Activated CD4-positive, alpha-beta memory T cell treated with anti-CD3 and anti-CD28 coated beads, Interleukin-2, amount 10 ng/mL, durations not matched to agents 7 days and 5 days (primary cell): ENCODE measurements at places on chromosomes 5 and 9. TPM values are rescaled to one million over a fixed set of nuclear protein-coding genes. Genes with fewer than 3 reads are reported as not detected.

The TUSC1 gene
- not detected for total RNA-seq

The ERCC8 gene
- total RNA-seq = 7.3 TPM

The PAEP gene
- total RNA-seq = not detected

The PCDHB7 gene
- not detected for total RNA-seq

The LVRN gene
- total RNA-seq = not detected

The PDE6A gene
- total RNA-seq = not detected

The TMEM161B gene
- total RNA-seq = 25.9 TPM

The RNF208 gene
- total RNA-seq = 2.5 TPM

The BTNL3 gene
- total RNA-seq = not detected

The MEIKIN gene
- total RNA-seq = 2.2 TPM

The BTNL8 gene
- not detected for total RNA-seq

The OR1N1 gene
- total RNA-seq = not detected

The ALDH1B1 gene
- 8.4 TPM for total RNA-seq

The SCGB3A2 gene
- total RNA-seq = not detected

The SLC46A2 gene
- total RNA-seq = not detected

The SPINK9 gene
- total RNA-seq = not detected

The ZSWIM6 gene
- total RNA-seq = 7.1 TPM

The RETREG1 gene
- total RNA-seq = 17.3 TPM

The SGCD gene
- total RNA-seq = not detected

The DROSHA gene
- total RNA-seq = 61.0 TPM

The PSAT1 gene
- total RNA-seq = 130 TPM

The FBN2 gene
- total RNA-seq = not detected

The SAPCD2 gene
- 27.0 TPM for total RNA-seq

The SLC31A1 gene
- total RNA-seq = 10.0 TPM

The STRBP gene
- total RNA-seq = 20.4 TPM

The INSL6 gene
- not detected for total RNA-seq

The FAF2 gene
- total RNA-seq = 38.7 TPM

The FOXD4L6 gene
- total RNA-seq = not detected

The ITK gene
- total RNA-seq = 249 TPM

The ELAVL2 gene
- not detected for total RNA-seq

The ANKRD18B gene
- total RNA-seq = 2.1 TPM

The FOXD1 gene
- 0.28 TPM for total RNA-seq

The OMD gene
- not detected for total RNA-seq

The PPP3R2 gene
- not detected for total RNA-seq

The FBLL1 gene
- total RNA-seq = 0.20 TPM

The CACNA1B gene
- total RNA-seq = not detected

The SPATA31A3 gene
- not detected for total RNA-seq

The THBS4 gene
- total RNA-seq = 3.6 TPM

The GZMA gene
- total RNA-seq = 1,058 TPM

The OTP gene
- total RNA-seq = not detected
